Stimulated activated CD4-positive, alpha-beta T cell treated with anti-CD3 and anti-CD28 coated beads, TNF-alpha, amount 100 ng/mL, for 24 hours (primary cell): ENCODE measurements at places on chromosomes 2 and 18.

- no peak for DNase-seq
Measured at GRCh38 chr2:218274586-218274985, 4.3 kb downstream of the PNKD start.

GRCh38 chr2:73970141-73970803 lies 14.4 kb upstream of the TET3 start:
- DNase-seq = no peak

- DNase-seq = no peak
Measured at GRCh38 chr18:45171679-45172191, 443.5 kb upstream of the SLC14A2 start.

DNA sequence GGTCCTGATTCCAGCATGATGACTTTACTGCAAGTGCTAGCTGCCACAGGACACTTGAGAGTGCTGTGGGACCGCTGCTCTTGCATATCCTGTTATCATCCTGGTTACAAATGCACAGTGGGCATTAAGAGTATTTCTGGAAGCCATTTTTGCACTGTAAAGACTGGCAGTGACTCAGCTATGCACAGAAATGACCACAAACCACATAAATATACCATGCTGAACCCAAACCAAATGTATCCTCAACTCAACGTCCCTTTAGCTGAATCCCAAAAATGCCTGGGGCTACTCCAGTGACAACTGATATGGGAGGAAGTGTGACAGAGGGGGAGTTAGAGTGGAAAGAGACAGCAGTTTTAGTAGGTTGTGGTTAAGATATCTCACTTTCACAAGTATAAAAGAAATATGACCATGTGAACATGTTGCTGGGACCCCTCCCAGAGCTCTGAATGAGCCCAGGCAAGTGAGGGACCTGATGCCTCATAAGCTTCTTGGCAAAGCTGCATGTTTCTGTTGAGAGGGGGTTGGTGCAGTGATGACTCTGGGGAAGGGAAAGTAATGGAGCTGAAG lies 37.3 kb downstream of the RHBDD1 start:
- DNase-seq = no peak

GRCh38 chr18:23565916-23566547 lies 20.3 kb downstream of the NPC1 start:
- no peak for DNase-seq

GRCh38 chr2:124725187-124725586 lies 700.1 kb downstream of the CNTNAP5 start:
- DNase-seq = no peak

- peak; percentile 52 for DNase-seq
Measured at GRCh38 chr18:63319383-63320122, at the start of gene BCL2. BCL2 (minus strand) TSS chr18:63319769.

DNA sequence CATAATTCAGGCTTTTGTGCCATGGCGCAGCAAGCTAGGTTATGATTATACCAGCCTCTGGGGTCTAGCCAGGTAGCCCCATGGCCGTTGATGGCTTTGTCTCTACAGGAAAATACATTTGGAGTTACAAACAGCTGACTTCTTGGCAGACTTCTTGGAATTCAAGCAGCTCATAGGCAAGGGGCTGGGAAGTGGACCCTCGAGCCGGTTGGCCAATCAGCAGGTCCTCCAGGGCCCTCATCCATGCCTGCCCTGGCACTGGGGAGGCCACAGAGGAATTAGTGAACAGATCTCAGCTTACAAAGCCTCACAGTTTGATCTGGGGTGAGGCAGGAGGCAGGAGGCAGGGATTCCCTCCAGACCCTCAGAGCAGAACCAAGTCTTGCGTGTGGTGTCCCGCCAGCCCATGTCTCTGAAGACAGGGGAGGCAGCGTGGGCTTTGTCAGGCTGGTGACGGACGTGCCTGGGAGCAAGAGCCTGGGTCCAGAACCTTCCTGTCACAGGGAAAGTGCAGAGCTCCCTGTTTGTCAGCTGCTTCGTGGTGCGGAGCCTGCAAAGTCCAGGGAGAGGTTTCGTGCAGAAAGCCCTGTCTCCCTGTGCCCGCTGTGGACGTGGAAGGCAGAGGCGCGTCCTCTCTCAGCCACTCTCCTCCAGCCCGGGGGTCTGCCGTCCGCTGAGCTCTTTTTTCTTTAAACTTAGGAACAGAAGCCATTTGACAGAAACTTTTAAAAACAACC lies 131.7 kb downstream of the KLHL29 start:
- no peak for DNase-seq

GRCh38 chr2:64910972-64911433 lies 78.2 kb upstream of the SLC1A4 start:
- no peak for DNase-seq

DNA sequence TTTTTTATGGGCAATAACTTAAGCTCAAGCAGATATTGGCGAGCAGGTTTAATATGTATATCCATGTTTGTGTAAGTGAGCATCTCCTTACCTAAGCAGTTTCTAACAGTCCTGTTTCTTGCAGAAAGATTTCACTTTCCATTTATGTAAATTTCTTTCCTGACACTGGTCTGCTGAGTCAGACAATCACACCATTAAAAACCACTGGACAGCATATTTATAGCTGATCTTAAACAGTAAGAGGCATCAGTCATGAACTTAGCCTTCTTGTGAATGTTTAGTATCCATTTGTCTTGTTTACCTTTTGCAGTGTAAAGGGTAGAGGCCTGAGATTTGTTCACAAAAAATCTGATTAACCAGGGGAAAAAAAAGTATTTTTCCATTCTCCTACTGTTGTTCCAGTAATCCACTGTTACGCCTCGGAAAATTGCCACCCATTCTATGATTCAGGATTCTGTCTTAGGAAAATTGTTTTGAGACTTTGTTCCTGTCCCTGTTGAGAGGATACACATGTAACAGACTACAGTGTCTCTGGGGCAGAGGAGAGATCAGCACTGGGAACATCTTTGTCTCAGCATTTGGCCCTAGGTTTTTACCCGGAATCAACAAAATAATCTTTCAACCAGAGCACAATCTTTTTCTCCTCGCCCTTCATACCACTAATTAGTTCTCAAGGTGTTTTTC lies 521.0 kb upstream of the NRP2 start:
- no peak for DNase-seq

- DNase-seq = no peak
Measured at GRCh38 chr2:203016716-203017115, 2.0 kb downstream of the NBEAL1 start.

DNA sequence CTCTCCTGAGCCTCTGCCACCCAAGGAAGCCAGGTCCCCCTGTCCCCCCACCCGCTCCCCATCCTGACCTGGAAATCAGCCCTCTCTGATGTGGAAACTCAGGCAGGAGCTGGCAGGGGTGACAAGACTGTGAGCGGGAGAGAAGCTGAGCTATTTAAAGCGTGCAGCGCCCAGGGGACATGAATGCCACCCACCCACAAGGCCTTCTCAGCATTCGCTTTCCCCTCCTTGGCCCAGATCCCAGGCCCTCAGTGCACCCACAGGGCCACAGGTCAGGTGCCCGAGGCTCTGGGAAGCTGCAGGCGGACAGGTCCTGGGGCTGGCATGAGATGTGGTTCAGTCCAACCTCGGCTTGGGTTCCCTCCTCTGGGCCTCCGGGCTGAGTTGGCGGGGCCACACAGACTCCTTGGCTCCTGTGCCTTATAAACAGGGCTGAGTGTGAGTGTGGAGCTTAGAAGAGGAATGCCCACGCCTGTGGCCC lies 168.3 kb downstream of the SMAD7 start:
- no peak for DNase-seq

- DNase-seq = no peak
Measured at GRCh38 chr2:131093696-131094462, 619 bp upstream of the FAM168B start.

- DNase-seq = no peak
Measured at GRCh38 chr2:100224988-100225710, 82.8 kb upstream of the AFF3 start.

DNA sequence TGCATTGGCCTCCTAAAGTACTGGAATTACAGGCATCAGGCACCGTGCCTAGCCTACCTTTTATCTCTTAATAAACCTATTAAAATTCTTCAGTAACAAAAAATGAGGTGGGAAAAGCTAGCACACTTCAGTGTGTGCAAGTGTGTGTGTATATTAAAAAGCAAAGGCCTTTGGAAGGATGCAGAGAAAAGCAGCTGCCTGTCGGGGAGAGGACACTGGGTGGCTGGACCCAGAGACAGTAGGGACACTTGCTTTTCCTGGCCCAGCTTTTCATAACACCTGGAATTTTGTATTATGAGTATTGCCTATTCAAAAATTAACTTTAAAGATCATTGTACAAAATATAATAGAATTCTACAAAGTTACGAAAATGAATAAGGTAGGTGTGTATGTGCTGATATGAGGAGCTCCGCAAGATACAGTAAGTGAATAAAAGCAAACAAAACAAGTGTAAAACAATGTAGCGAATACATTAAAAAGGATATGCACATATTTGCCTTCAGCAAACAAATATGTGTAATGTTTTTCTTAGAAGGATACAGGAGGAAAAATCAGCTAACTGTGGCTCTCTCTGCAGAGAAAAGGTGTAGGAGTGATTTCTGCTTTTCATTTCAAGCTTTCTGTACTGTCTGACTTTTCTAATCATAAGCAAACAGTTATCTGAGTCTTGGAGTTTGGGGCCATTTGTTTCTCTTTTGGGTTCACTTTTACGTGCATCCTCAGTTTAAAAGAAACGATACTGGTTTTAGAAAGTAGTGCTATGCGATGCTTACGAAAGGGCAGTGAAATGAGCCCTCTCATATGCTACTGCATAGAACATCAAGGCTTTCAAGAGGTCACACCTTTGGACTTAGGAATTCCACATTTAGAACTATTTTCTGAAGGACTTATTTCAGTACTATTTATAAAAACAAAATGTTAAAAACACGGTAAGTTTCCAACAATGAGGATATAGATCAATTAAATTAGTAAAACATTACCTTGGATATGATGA lies 70.8 kb downstream of the USP40 start:
- no peak for DNase-seq

DNA sequence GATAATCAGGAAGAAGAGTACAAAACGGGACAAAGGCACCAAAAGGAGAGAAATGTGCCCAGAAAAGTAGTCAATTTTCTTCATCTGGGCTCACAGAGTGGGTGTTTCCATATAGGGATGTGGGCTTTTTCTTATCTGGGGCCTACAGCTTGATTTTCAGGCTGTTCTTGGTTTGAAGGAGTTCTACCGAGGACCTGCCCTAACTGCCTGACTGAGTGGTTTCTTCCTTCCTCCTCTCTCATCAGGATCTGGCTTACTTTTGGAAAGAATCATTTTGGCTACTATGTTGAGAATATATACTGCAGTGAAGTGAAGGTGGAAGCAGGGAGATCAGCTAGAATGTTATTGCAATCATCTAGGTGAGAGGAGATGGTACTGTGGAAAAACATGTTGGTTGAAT lies 316.7 kb downstream of the LRP1B start:
- no peak for DNase-seq

GRCh38 chr2:169031202-169031601 lies at the start of gene ABCB11:
ABCB11 (minus strand) TSS chr2:169031324; CDS start chr2:169018125, 13,199 bp downstream.
- no peak for DNase-seq

- DNase-seq = no peak
Measured at GRCh38 chr2:128341621-128342020, 23.0 kb upstream of the HS6ST1 start.

DNA sequence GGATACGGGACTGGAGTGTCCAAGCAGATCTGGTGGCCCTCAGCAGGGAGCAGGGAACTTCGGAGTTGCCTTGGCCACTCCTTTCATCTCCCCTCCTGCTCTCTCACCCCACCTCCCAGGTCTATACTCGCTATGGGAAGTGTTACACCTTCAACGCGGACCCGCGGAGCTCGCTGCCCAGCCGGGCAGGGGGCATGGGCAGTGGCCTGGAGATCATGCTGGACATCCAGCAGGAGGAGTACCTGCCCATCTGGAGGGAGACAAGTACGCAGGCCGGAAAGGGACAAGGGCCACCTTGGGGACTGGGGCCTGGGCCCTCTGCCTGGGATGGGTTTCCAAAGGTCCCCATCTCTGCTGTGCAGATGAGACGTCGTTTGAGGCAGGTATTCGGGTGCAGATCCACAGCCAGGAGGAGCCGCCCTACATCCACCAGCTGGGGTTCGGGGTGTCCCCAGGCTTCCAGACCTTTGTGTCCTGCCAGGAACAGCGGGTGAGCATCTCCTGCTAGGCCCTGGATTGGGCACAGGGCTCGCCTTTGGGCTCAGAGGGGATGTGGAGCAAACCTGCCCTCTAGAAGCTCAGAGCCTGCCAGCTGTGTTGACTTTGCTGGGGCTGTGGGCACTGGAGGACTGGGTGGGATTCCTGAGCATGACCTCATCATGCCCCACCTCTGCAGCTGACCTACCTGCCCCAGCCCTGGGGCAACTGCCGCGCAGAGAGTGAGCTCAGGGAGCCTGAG lies 11.8 kb downstream of the CHPF start:
- DNase-seq = no peak

- DNase-seq = no peak
Measured at GRCh38 chr2:60586081-60586480, 32.6 kb upstream of the BCL11A start.

DNA sequence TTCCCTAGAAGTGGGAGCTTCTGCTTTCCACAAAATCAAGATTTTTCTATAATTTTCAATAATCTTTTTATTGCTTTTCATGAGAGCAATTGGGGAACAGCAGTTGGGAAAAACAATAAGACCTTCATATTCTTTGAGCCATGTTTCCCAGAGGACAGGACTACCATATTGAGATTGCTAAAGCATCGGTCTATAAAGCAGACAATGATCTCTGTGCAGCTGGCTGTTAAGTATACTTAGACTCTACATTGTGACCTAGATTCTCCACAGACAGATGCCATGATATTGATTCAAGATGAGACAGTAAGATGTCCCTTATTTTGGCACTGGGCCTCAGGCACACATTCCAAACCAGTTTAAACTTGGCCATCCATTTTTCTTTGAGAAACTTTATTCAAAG lies 1178.7 kb downstream of the SUCLG1 start:
- DNase-seq = no peak

- no peak for DNase-seq
Measured at GRCh38 chr2:138202762-138203161, 238.5 kb downstream of the HNMT start.

GRCh38 chr18:76662626-76663025 lies 159.7 kb upstream of the ZNF236 start:
- DNase-seq = no peak

DNA sequence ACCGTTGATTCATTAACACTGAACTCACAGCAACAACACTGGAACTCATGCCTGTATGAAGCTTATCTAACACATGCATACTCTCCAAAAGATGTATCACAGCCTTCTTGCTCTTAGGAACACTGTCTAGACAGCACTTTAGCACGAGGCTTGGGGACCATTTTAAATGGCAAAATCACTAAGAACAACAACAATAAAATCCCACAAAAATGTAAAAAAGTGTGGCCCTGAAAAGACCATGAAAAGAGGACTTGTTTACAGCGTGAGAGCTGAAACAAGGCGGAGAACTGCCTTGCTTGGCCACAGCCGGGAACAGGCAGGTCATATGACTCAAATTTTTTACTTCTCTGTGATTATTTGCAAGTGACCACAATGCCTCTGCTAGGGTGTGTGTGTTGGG lies 48.1 kb downstream of the CHN1 start:
- DNase-seq = no peak
